Suprapubic skin (tissue), 4 donors: ENCODE measurements at places on chromosomes 7 and 10.
A peak's percentile ranks its signal among the peaks of the same experiment; 100 is the strongest.

DNA sequence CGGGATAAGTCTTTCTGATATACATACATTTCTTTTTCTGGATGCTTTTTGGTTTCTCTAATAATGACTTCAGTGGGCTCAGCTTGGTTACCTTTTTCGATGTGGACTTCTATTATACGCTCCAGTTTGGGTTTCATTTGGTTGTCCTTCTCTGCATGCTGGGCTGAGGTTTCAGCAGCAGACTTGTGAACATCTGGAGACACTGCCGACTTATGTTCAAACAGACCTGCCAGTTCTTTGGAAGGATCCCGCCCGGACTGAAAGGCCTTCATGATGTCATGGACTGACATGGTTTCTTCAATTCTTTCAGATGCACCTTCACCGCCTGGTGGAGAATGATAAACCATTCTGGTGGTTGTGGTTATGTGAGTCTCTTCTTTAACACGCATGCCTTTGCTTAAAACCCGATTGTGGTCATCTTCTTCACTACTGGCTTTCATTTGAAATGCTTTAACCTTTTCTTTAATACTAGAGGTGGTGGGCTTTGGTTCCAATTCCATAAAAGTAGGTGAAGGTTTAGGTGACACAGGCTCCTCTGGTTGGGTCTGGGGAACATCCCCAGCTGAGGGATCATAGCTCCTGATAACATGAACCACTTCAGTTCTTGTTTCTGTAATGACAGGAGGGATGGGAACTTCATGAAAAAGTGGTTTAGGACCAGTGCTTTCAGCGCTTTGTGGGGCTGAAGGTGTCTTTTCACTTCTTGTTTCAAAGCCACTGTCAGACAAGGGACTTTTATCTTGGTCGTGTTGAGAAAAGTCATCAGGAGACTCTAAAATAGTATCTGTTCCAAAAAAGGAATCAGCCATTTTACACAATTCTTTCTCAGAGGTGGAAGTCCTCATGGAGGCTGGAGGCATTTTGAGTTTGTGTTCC lies 167.7 kb upstream of the CCDC6 start:
- DNase-seq: no peak

- no peak for DNase-seq
These were observed 36.9 kb downstream of the VSTM4 start for GRCh38 chr10:49078433-49078832.

DNA sequence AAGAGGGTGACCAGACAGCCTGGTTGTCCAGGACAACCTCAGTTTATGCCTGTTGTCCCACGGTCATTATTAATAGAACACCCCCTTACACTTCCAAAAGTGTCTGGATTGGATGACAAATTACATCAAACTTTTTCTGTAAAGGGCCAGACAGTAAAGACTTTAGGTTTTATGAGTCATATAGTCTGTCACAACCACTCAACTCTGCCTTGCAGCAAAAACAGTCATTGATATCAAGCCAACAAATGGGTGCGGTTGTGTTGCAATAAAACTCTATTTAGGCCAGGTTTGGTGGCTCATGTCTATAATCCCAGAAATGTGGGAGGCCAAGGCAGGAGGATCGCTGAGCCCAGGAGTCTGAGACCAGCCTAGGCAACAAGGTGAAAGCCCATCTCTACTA lies 66.7 kb upstream of the ATP6V0A4 start:
- DNase-seq: no peak

- DNase-seq: no peak
These were observed 285.5 kb downstream of the TCF7L2 start for GRCh38 chr10:113235508-113235907.

DNA sequence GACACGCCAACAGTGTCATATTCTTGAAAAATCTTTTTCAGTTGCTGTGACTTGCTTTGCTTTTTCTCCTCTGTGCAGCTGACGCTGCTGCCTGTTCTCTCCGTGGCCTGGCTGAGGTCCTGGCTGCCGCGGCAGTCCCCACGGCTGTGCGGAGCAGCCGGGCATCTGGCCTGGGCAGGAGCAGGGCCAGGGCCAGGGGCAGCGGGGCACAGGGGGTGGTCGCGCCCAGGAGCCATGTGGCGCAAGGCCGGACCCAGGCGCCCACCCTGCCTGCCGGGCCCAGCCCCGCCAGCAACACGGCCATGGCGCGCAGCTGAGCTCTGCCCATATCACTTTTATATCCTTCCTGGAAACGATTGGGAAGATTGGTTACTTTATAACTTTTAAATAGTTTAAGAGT lies 109.4 kb upstream of the ACBD5 start:
- DNase-seq: no peak

GRCh38 chr10:3048119-3049019 lies 19.0 kb upstream of the PFKP start:
- no peak for DNase-seq

DNA sequence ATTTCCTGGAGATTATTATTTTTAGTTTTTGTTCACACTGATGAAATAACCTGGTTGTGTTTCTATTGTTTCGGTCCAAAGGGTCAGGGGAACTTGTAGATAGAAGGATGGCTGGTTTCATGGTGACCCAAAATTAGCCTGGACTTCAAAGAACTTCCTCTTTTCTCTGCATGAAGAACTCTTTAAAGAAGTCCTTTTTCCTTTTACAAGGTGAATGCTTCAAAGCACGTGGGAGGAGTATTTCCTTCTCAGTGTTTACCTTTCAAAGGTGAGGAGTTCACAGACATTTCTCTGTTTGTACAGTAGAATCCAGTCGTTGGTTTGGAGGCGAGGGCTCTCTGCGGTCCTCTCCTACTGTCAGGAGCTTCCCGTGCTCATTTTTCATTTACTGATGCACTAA lies 561.7 kb downstream of the GATA3 start:
- no peak for DNase-seq

GRCh38 chr10:5570007-5570655 lies 45.4 kb downstream of the CALML3 start:
- DNase-seq: no peak

DNA sequence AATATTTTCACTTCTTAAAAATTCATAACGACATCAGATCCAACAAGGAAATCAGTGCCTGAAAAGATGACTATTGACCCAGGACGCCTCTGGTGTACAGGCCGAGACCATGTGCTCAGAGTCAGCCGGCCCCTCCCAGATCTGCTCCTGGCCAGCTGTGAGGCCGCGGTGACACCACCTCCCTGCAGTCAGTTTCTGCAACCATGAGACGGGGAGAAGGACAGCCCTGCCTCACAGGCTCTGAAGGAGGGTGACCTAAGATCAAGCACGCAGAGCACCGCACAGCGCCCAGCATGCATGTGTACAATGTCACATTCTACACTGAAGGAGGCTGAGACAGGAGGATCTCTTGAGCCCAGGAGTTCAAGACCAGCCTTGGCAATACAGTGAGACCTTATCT lies 2.6 kb upstream of the GPER1 start:
- no peak for DNase-seq

DNA sequence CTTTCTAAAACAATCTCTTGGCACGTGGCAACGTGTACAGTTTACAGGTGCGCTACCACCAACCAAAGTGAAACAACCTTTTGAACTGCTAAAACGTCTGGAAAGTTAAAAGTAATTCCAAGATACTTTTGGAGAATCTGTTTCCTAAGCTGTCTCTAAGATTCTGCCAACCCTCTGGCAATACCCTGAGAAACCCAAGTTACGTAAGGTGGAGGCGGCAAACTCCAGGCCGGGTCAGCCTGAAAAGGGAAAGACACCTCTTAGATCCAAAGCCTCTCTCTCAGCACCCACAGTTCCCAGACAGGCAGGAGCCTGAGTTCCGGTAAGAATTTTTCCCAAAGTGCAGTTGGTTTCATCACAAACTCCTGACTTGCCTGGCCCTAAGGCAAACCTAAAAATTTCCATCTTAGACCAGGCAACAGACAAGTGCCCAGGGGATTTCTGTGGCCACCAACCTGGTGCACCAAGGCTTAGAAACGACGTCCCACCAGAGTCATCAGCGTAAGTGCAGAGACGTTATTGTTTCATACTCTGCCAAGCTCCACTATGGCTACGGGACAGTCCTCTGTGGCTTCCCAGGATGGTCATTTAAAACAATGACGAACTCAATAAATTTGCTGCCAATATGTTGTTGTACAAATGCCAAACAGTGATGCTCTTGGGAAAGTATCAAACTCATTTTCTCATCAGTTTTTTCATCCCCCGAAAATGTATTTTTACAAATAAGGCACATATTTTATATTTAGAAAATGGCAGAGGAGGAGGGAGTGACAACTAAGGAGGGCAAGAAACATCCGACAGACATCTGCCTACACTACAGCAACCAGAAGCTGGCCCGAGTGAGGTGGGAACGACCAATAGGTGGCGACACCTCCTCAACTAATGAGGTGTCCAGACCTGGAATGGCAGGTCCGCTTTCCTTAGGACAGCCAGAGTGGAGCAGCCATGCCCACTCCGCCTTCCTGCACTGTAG lies 205.8 kb upstream of the FRMD4A start:
- no peak for DNase-seq

DNA sequence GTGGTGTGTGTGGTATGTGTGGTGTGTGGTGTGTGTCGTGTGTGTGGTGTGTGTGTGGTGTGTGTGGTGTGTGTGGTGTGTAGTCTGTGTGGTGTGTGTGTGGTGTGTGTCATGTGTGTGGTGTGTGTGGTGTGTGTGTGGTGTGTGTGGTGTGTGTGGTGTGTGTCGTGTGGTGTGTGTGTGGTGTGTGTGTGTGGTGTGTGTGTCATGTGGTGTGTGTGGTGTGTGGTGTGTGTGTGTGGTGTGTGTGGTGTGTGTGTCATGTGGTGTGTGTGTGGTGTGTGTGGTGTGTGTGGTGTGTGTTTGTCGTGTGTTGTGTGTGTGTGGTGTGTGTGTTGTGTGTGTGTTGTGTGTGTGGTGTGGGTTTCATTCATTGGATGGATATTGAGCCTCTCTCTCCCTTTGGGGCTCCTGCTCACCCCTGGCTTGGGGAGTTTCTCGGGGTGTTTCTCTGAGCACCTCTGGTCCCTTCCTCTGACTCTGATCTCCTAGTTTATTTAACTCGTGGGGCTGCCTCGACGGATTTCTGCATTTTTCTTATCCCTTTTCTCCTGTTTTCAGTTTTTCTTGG lies 145.8 kb downstream of the DNAJB6 start:
- DNase-seq: no peak

DNA sequence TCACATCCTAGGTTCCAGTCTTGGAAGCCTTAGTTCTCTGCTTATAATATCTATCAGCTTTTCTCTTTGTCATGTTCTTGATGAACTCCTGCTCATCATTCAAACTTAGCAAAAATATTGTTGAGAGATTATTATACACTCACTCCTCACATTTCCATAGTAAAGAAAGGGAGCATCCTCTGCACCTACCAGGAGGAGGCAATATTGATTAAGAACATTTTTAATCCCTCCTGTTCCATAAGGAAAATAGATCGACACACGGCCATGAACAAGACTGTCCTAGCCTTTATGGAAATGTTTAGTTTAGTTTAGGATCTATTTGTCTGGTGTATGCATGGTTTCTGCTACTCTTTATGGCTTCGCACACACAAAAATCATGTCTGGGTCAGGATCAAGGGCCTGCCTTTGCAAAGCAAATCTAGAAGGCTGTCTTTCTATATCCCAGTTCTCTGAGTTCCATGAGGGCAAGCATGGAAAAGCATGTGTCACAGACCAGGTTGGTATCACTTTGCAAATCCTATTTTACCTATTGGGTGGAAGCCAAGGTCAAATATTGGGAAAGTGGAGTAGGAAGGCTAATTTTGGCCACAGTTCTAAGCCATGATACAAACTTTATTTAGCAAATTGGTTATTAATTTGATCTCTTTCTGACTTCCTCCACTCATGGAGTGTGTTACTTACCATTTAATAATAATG lies 164.4 kb downstream of the MDFIC start:
- no peak for DNase-seq

- DNase-seq: no peak
These were observed 48.6 kb upstream of the ITPRID1 start for GRCh38 chr7:31465285-31465684.

- DNase-seq: no peak
These were observed 110.6 kb upstream of the IMMP2L start for GRCh38 chr7:111672901-111673300.

DNA sequence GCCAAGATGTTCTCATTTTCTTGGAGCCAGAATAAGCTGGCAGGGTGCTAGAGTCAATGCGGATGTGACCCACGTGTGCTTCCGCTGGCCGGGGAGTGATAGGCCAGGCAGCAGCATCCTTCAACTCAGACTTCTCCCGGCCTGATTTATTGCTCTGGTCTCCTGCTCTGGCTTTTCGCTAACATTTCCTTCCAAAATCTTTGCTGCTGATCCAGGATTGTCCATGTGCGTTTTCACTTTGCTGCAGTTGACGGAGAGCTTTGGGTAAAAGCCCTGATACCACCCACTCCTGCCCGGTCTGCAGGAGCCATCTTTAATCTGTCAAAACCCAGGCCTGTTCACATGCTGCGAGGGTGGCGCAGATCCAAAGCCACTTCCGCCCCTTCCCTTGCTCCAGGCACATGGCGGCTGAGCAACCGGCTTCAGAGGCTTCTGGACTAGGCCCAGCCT lies 106.8 kb downstream of the CYP26A1 start:
- DNase-seq: peak; percentile 65

- peak; percentile 3 for DNase-seq
These were observed 12.3 kb upstream of the ASCC1 start for GRCh38 chr10:72228318-72228751.

GRCh38 chr7:99618726-99619125 lies 2.0 kb downstream of the ZSCAN25 start:
- no peak for DNase-seq
